ENCODE measurements at places on chromosomes 2 and 18.

DNA sequence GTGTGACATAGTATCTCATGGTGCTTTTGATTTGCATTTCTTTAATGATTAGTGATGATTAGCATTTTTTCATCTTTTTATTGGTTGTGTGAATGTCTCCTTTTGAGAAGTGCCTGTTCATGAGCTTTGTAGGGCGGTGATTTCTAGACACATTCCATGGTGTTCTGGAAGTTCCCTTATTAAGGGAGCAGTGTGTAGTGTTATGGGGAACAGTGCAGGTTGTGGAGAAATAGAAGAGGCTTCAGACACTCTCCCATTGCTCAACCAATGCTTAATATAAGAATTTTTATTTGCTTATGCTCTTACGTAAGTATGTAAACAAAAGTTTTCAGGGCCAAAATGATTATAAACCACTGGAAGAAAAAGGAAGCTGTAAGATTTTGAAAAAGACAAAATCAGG is 34.7 kb downstream of the MMADHC start:
- DNase-seq, result no peak

DNA sequence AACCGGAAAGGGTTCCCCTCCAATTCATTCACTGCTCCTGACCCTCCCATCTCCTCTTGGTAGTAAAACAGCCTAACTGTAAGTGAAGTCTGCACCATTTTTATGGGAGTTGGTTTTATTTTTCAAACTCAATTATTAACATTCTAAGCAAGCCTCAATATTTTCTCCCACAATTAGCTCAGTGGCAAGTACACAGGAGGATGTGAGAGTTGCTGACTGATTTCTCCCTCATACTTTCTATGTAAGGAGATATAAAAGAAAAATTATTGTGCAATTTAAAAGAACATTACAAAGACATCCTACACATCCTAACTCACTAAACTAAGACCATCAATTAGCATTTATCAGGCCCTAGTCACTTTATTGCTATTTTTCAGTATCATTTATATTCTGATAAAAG is 73.9 kb downstream of the PIAS2 start:
- DNase-seq, result no peak

GRCh38 chr2:188439986-188440385 is 148.3 kb downstream of the GULP1 start:
- DNase-seq, result no peak

DNA sequence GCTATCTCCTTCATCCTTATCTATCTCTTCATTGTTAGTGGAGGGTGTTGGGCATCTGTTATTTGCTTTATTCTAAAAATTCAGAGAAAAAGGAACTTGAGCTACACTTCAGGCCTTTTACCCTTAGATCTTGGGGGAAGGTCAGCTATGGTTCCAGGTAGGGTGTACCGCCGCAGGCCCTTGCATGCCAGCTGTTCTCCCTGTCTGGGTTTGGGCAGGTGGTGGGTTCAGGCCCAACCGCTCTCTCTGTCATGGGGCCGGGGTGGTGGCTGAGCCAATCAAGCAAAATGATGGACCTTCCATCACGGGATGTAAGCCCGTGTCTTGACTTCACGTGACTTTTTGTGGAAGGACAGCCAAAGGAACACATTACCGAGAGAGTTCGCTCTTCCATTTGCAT is 231.1 kb downstream of the LDLRAD4 start:
- DNase-seq, result no peak

- DNase-seq, result no peak
Measured at GRCh38 chr2:213157242-213157641, 5.8 kb upstream of the IKZF2 start.

GRCh38 chr2:68743531-68743930 is 8.9 kb downstream of the ARHGAP25 start:
- no peak for DNase-seq

GRCh38 chr18:22257022-22257543 is 87.7 kb downstream of the GATA6 start:
- no peak for DNase-seq

DNA sequence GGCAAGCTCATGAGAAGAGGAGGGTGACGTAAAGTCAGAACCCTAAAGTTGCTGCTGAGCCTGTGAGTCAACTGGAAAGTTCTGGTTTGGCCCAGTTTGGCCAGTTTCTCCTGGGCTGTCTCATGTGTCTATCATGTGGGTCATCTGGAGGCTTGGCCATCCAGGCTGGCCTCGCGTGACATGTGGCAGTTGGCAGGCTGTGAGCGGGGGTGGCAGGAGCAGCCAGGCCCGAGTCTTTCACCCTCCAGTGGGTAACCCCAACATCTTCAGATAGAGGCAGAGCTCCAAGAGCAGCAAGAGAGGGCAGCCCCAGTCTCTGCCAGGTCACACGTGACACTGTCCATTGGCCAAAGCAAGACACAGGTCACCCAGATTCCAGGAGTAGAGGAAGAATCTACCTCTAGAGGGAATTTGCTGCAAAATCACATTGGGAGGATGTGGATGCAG is 51.5 kb downstream of the FHOD3 start:
- no peak for DNase-seq

GRCh38 chr2:109333414-109334210 is 204.6 kb downstream of the SH3RF3 start:
- no peak for DNase-seq

- no peak for DNase-seq
Measured at GRCh38 chr2:223051693-223052289, at the start of gene KCNE4. KCNE4 (plus strand) TSS chr2:223052190; CDS start chr2:223052831, 641 bp downstream.

DNA sequence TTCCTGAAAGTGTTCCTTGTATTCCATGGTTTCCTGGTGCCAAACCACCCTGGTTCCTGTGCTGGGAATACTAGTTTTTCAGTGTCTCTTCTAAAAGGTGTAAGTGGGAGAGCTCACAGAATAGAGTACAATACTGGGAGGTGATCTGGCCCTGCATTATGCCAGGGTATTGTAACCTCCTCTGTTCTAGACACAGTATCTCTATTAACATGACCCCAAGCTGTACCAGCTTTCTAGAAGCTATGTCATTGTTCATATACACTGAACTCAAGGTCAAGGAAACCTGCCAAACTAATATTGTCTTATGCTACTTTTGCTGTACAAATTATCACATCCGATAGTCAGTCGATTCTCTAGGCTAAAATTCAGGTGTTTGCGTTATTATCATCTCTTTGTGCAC is 32.7 kb downstream of the SETBP1 start:
- DNase-seq, result no peak

DNA sequence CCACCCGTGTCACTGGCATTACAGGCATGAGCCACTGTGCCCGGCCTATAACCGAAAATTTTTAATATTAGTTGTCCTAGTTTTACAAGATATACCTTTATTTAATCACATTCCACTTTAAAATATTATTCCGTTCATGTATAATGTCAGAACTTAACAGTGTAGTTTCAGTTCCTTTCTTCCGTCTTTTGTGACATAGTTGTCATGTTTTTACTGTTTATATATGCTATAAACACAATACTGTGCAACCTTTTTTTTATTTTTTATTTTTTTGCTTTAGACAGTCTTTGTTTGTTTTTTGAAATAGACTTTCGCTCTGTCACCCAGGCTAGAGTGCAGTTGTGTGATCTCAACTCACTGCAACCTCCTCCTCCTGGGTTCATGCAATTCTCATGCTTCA is 129.5 kb upstream of the TTC27 start:
- no peak for DNase-seq

- no peak for DNase-seq
Measured at GRCh38 chr2:26733413-26733812, 30.7 kb upstream of the SLC35F6 start.

- no peak for DNase-seq
Measured at GRCh38 chr2:105287692-105288091, 41.8 kb downstream of the TGFBRAP1 start.

GRCh38 chr18:9711361-9712129 is 3.4 kb downstream of the RAB31 start:
- DNase-seq, result no peak
